ENCODE measurements at places on chromosomes 3 and 15.

GRCh38 chr3:71041371-71041770, 542.2 kb downstream of the FOXP1 start:
- no peak for DNase-seq

GRCh38 chr15:51046799-51047449, 47.8 kb downstream of the TNFAIP8L3 start:
- DNase-seq: no peak

GRCh38 chr3:22886439-22887068, 316.6 kb upstream of the UBE2E2 start:
- DNase-seq: no peak

DNA sequence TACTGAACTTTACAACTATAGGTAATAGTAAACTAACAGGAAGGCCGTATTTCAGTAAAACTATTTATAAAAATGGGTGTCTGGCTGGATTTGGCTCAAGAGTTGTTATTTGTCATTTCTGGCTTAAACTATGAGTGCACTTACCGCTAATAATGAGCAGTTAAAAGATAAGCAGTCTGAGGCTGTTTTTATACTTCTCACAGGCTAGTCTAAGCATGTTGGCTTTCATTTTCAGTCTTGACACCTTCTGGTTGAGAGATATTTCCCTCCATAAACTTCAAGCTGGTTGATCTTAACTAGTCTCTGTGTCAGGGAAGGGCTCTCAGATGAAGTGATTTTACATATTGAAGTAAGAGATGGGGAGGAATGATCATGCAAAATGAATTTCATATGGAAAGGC, 96.1 kb downstream of the RSRC1 start:
- DNase-seq: no peak

GRCh38 chr3:127709320-127710060, 36.7 kb downstream of the ABTB1 start:
- no peak for DNase-seq
